ENCODE measurements at places on chromosomes 2 and 18.

DNA sequence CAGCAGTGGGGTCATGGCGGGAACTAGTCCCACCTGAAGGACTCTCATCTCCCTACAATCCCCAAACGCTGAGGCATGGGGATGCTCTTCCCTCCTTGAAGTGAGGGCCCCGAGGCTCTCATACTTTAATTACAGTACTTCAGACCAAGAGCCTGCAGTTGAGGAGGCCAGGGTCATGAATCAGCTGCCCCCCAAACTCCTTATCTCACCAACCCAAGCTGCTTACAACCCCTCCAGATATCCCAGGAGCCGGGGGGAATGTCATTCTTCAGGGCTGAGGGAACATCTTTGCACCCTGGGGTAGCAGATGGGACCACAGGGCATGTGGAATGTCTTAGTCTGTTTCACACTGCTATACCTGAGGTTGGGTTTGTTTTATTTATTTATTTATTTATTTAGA, 2.8 kb upstream of the CAPN10 start:
- no peak for DNase-seq

- DNase-seq = no peak
Observed at GRCh38 chr2:191783416-191783815, 63.5 kb downstream of the CAVIN2 start.

DNA sequence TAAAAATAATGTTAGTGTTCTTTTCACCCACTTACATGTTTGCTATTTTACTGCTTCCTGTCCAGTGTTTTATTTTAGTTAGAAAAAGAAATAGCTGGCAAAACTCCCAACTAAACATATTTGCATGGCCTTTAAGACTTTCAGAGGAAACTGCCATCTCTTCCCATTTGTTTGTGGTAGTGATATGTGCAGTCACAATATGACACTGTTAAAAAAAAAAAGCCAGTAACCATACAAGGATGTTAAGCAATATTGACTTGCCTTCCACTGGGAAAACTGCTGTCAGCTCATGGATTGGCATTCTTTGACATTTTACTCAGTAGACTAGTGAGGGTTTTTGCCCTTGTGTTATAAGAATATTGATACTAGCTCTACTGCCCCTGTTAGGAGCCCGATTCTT, 29.1 kb downstream of the XIRP2 start:
- DNase-seq = no peak

- no peak for DNase-seq
Observed at GRCh38 chr2:219912491-219912921, 285.1 kb downstream of the SLC4A3 start.

- DNase-seq = no peak
Observed at GRCh38 chr18:69853051-69853450, 94.6 kb downstream of the CD226 start.

DNA sequence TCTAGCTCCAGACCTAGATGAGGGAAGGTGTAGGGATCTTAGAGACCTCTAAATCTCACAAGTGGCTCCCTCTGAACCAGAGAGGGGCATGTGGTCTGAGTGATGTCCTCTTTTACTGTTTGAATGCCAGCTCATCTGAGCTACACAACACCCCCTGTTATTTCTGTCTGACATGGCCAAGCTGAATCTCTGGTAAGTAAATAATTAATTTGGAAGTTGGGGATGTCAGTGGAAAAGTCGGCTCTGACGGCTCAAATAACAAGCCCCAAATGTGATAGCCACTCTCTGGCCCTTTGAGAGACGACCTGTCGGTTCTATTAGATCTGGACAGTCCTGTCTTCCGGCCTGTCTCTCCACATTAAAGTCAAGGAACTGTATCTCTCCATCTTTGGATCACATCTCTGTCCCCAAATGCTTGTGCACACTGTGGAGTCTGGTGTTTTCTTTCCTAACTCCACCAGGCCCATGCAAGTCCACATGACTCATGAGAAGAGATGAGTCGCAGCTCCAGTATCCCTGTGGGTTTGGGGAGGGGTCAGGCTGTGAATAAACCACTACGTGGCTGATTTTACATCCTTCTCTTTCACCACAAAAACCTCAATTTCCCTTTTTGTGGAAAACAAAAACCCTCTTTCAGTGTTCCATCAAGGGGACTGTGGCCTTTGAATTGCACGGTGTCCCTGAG, 52.5 kb downstream of the SETBP1 start:
- DNase-seq = no peak

DNA sequence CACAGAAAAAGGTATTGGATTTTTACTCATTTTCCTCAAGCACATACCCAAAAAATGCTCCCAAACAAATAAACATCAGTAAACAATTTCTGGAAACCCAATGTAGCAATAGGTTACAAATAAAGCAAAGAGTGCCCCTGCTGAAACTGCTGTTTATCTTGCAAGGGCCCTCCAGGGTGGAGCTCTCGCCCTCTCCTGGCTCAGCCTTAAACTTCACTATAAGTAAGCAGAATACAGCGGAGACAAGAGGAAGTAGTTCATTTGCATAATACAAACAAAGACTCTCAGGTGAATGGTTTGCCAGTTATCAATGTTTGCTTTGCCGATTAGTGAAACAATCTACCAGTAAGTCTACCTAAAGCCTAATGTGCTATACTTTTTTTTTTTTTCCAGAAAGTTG, 437.6 kb downstream of the DLGAP1 start:
- DNase-seq = no peak

GRCh38 chr18:710418-711300, 1.8 kb downstream of the ENOSF1 start:
- DNase-seq = no peak

DNA sequence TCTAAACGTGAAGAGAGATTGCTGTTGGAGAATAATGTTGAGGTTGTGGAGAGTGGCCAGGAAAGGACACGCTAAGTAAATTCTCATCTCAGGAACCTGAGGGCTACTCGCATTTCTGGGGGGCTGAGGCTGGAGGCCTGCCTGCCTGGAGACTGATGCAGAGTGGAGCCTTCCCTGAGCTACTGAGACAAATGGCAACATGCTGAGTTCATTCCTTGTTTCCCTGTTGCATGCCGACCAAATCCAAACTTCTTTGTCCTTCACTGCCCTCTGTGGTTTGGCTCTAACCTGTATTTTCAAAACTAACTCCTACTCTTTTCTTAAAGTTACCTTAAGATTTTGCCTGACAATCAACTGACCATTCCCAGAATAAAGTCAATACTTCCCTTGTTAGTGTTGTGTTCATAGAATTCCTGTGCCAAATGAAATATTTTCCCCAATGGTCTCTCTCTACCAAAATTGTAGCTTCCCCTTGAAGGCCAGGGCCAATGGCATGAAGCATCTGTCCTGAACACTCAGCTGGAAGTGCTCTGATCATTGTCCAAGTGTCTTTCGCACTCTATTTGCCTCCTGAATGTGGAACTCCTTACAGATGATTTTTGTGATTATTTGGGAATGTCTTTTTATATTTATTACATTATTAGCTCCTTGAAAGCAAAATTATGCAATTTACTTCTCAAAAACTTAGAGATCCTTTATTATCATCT, 1085.6 kb downstream of the SOCS6 start:
- DNase-seq = no peak

- no peak for DNase-seq
Observed at GRCh38 chr2:237882510-237883481, 23.4 kb downstream of the RAMP1 start.

DNA sequence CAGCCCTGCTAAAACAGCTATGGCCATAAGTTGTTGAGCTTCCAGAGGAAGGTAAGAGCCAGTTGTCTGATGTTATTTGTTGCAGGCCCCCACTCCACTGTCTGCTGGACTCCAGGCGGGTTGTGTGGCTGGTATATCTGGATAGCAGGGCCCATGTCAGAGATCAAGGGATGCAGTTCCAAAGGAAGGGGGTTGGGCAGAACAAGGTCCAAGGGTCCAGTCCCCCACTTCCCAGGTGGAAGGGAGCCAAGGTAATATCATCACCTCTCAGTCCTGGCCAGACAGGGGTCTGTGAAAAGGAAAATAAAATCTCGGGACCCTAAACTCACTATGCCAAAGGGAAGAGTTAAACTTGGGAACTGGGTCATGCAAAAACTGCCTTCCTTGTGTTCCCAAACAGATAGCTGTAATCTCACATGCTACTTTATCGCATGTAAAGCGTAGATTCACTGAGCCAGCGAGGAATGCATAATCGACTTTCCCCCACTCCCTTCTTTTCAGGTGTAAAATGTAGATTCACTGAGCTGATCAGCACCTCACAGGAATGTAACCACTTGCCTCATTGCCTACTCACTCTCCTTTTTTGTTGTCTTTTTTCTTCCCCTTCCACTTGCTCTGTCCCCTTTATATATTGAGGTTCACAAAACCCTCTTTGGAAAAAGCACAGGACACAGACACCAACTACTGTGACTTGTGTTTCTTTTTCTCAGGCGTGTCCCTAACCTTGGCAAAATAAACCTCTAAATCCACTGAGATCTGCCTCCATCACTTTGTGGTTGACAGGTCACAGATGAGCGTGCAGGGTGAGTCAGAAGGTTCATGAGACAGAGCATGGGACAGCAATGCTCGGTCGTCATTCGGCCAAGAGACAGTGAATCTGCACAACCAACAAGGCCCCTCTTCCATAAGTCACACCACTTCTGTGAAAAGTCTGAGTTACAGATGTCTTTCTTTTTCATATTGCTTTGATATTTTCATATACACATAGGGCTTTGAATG, 255.3 kb upstream of the SIX2 start:
- no peak for DNase-seq
